Activated CD8-positive, alpha-beta memory T cell treated with anti-CD3 and anti-CD28 coated beads for 1 hour (primary cell): ENCODE measurements at places on chromosomes 5 and 9.

- DNase-seq: no peak
Measured at GRCh38 chr9:136564379-136564988, 18.6 kb upstream of the NOTCH1 start.

DNA sequence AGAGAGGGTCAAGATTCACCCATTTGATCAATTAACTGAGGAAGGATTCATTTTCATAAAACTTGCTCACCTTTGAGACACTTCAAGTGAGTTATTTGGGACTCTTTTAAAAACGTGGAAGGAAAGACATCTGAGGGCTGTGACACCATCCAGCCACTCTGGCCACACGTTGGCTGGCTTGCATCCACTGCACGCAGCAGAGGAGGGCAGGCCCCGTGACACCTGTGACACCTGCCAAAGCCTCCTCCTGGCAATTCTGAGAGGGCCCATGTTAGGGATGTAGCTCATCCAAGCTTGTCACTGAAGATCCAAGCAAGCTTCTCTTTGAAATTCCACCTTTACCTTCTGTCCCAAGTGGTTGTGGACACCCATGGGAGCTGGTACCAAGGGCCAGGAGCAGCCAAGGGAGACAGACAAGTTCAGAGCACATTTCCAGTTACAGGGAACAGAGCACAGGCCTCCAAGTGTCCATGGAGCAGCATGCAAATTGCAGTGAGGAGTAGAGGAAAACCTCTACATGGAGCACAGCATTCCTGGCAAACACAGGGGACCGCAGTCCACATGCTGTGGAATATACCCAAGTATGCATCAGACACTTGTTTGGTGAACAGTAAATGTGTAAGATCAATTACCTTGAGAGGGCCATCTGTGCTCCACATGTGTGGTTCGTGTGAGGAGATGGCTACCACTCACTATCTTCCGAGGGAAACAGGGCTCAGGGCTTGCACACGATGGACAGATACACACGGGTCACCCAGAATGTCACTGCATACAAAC lies 4.8 kb downstream of the PRSS3 start:
- no peak for DNase-seq

GRCh38 chr5:135471726-135472125 lies 19.6 kb upstream of the TIFAB start:
- no peak for DNase-seq

- no peak for DNase-seq
Measured at GRCh38 chr5:179378441-179379271, 33.4 kb upstream of the ADAMTS2 start.

DNA sequence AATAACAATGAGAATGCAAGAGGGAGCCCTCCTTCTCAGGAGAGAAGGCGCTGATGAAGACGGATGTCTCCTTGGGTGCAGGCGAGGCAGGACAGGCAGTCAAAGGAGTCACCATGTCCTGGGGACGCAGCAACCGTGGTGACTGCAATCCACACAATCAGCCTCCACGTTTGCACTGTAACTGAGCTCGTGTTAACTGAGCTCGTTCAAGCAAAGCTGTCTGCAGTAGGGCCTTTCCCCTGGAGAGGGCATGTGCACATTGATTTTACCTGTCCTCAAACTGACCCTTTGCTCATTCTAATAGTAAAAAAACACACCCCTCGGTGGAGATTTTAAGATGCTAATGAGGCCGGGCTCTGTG lies 2.8 kb downstream of the SARDH start:
- no peak for DNase-seq

GRCh38 chr9:504921-505740 lies 290.5 kb downstream of the DOCK8 start:
- no peak for DNase-seq
